ENCODE measurements at places on chromosomes 7 and 10.

GRCh38 chr10:46286991-46287693, at the start of gene ANTXRL:
Gene ANTXRL (plus strand): TSS chr10:46286997. CDS start chr10:46287263, 266 bp downstream.
- DNase-seq, result no peak

DNA sequence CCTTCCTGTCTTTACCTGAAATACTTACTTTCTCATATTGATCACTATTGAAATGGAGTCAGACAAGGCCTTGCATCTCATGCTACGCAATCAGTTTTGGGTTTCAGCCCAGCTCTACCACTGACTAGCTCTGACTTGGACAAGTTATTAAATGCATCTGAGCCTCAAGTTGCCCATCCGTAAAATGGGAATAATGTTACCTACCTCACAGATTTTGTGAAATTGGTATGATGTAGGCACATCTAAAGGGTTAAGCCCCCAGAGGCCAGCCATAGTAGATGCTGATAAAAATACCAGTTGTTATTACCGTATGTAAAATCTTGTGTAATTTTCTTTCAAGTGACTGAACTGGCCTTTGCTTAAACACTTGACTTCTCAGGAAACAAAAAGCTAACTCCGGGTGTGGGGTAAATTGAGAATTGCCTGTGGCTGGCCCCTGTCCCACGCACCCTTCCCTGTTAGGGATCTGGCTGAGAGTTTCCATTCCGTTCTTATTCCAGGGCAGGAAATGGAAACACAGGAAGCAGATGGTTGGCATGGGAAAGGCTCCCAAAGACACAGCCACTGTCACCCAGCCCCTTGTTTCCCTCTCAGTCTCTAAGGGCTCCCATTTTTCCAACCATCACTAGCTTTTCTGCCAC, 7.5 kb downstream of the DUSP5 start:
- DNase-seq, result no peak

GRCh38 chr7:101922631-101923601, 105.5 kb downstream of the CUX1 start:
- peak; percentile 75 for DNase-seq

GRCh38 chr7:6430271-6430940, 17.3 kb downstream of the DAGLB start:
- DNase-seq, result peak; percentile 71

DNA sequence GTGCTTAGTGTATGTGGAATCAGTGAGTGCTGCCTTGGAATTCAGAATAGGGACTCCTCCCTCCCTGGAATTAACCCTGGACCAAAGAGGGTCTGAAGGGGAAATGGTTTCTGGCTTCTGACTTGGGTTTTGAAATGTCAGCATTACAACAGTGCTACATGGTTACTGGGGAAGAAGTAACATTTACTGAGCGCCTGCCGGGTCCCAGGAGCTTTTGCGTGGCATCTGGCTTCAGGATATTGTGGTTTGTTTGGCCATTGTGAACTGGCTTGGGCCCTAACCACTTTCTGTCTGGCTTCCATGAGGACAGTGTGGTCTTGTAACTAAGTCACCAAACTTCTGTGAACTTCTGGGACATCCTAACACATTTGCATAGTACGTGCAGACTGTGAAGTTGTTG, 21.3 kb downstream of the TSPAN15 start:
- DNase-seq, result no peak

DNA sequence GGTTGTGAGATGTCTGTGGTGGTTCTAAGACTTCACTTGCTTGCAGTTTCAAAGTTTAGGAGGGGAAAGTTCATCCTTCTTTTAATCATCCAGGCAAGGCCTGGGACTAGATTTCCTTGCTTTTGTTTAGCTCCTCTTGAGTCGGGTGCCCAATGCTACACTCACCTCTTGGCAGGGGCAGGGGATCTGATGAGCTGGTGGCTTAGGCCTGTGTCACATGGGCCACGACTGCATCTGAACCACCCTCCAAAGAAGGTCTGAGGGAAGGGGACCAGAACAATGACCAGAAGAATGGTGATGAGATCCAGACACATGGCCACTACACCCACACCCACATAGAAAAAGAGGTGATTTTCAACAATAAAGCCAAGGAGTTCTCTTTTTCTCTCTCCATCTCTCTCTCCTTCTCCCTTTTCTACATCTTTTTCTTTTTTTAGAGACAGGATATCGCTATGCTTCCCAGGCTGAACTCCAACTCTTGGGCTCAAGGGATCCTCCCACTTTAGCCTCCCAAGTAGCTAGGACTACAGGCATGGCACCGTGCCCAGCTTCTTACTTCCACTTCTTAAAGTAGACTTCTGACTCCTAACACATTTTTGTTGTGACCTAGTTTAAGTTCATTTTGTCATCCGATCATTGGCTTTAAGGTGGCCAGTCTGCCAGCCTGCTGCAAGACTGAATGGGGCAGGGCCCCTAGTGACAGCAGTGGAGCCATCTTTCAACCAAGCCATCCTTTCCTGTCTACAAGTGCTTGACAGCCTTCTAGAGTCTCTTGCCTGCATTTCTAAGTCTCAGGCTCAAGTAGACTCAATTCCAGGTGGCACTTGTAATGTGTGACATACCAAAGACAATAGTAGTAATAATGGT, 350.9 kb downstream of the RNLS start:
- peak; percentile 71 for DNase-seq

DNA sequence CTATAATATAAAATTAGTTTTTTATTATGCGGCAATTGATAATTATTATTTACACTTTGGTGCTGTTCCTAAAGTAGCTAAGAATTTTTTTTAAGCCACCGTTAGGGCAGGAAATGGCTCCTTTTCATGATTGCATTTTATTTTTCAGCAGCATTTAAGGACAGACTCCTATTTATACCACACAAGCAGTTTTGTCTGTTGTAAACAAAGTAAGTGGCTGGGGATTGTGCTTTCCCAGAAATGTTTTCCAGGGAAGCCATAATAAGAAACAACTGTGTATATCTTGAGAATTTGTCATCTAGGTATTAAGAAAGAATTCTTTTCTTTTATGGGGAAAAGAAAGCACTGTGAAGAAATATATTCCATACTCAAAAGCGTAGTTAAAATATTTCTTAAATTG, 232.0 kb downstream of the VTI1A start:
- no peak for DNase-seq

GRCh38 chr10:81403451-81403850, 471.5 kb upstream of the NRG3 start:
- no peak for DNase-seq

DNA sequence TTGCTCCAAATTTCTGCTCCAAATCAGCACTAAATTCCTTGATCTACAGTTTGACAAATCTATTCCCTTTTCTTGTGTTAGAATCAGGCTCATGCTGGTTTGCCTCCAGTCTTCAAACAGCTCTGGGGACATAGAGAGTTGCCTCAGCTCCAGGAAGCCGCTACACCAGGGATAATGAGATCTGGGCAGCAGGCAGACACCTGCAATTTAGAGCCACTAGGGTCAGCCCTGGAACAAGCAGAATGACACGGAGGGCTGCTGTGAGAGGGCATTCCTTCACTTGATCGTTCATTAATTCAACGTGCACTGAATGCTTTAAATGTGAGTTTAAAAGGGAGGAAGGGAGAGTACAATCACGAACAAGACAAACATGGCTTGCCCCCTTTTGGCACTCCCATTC, 3.7 kb upstream of the ELMO1 start:
- no peak for DNase-seq

DNA sequence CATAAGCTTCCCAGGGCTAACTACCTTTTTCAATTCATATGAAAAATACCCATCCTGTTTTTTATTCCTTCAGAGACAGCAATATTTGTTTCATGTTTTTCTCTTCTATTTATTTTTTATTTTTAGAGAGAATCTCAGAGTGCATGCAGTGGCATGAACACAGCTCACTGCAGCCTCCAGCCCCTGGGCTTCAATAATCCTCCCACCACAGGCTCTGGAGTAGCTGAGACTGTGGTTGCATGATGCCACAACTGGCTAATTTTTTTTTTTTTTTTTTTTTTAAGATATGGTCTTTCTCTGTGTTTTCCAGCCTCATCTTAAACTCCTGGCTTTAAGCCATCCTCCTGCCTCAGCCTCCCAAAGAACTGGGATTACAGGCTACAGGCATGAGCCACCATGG, 296.7 kb upstream of the AKR1E2 start:
- no peak for DNase-seq

- DNase-seq, result peak; percentile 23
Observed at GRCh38 chr7:48360574-48360973, 189.3 kb downstream of the ABCA13 start.

DNA sequence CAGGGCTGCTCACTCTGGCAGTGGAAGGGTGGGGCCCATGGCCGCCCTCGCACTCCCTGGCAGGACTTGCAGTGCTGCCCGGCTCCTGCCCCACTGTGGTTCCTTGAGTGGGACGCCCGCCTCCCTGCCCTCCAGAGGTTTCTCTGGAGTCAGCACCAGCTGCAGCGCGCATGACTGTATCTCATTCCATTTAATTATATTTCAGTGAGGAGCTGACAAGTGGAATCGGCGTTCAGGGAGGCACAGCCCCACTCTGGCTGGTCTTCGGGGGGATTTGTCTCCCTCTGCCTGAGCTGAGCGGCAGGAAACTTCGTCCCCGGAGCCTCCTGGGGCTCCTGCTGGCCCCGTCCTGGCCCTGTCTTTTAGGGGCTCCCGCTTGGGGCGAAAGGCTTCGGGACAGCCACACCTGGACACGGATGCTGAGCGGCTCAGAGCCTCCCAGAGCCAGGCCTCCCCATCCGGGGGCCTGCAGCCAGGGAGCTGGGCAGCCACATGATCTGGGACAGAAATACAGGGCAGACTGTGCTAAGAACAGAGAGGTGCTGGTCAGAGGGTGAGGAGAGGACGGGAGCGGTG, 75.3 kb upstream of the NKX6-2 start:
- DNase-seq, result no peak

GRCh38 chr10:5525561-5526341, 990 bp downstream of the CALML3 start:
- no peak for DNase-seq

DNA sequence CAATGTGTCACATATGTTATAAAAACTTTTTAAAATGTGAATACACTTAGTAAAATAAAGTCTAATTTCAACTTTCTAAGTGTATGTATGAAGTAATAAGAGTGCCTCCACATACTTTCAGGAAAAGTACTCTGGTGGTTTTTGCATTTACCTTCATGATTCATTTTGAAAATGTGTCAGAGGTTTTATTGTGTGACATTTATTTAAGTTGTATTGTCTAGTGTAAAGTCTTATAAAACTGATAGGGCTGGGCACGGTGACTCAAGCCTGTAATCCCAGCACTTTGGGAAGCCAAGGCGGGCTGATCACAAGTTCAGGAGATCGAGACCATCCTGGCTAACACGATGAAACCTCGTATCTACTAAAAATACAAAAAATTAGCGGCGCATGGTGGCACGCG, 226.5 kb downstream of the ITGB1 start:
- no peak for DNase-seq

DNA sequence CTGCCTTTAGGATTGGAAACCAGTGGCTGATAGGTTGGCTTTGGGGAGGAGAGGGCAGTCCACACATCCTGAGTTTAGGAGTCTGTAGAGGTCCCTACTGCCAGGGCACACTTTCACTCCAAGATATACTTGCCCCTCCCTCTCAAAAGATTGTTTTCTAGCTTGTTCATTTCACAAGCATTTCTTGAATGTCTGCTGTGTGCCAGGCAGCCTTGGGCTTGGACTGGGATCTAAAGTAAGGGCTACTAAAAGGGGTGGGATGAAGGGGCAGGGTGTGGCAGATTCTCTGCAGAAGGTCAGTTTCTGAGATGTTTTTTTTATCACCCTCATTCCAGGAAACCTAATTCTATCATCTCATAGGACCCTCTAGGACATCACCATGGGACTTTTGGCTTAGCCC, 272.4 kb downstream of the SKAP2 start:
- DNase-seq, result no peak

GRCh38 chr7:68205826-68206225, 1209.2 kb downstream of the TYW1 start:
- no peak for DNase-seq

DNA sequence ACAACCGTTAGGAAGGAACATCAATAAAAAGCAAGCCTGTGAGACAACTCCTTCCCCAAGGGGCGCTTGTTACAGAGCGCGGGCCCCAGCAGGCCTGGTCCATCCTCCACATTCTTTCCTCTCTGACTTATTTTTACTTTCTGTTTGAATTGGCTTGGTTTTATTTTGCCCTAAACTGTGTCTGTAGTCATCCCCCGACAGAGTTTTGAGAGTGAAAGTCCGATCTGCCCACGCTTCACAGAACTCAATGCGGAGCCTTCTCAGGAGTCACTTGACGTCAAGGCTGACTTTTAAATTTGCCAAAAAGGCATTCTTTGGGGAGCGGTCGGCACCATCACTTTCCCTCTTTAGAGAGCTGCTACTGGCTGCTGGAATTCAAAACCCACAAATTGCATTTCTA, 150.1 kb upstream of the KLF6 start:
- peak; percentile 37 for DNase-seq

DNA sequence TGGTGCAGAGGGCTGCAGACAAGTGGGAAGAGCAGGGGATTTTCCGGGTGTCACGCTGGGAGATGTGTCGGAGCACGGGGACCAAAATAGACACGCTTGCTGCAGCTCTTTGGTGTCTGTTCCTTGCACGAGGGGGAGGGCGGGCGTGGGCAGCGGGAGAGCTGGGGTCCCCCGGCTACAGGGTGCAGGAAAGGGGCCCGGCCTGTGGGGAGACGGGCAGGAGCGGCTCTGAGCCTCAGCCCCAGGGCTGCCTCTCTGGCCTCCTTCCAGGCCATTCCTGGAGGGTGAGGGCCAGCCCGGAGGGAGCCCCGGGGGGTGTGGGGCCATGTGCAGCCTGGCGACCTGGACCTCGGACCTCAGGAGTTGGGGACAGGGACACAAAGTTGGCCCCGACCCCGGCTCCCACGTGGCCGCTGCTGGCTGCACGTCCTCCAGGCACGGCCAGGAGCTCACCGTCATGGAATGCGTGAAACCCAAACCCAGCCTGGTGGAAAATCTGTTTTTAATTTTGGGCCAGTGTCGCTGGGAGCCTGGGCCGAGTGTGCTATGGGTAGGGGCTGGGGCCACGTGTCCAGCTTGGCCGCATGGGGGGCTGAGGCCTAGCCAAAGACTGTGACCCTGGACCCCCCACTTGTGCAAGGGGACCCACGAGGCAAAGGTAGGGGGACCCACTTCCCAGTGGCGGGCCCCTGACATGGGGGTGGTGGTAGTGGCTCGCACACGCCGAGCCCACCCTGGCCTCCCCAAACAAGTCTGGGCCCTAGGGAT, 6.6 kb downstream of the TTYH3 start:
- peak; percentile 92 for DNase-seq

DNA sequence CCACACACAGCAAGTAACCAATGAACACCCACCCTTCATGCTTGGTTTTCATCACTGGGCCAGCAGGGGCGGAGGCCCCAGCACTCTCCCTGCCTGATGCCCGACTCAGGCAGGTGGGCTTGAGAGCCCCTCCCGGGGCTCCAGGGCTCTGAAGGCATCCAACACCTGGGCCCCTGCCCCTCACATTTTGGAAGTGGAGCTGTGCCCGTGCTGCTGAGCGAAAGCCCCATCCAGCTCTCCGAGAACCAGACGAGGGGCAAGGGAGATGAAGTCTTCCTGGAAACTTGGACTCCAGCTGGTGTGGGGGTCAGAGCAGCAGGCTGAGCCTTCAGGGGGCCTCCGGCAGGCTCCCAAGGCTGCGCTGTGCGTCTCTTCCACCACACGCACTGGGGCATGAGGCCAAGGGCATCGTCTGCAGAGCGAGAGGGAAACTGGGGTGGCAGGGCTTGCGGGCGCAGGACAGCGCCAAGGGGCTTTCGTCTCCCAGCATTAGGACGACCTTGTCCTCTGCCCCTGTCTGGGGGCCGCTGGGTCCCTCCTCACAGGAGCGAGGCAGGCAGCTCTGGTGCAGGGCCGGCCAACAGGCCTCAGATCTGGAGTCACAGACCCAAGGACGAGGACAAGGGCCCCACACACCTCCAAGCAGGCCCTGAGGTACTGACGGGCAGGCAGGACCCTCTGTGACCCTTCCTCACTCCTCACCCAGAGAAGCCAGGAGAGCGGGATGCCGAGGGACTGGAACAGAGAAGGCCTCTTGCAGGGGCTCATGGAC, 108.3 kb upstream of the FAM20C start:
- DNase-seq, result no peak
